ENCODE measurements at places on chromosomes 6 and 20.

GRCh38 chr6:130132286-130132701 lies 90.5 kb downstream of the SAMD3 start:
- DNase-seq = peak; percentile 84

GRCh38 chr20:63082308-63082938 lies 75.7 kb upstream of the BHLHE23 start:
- peak; percentile 1 for DNase-seq

- DNase-seq = no peak
Observed at GRCh38 chr6:4349323-4349722, 213.9 kb upstream of the ECI2 start.

- peak; percentile 70 for DNase-seq
Observed at GRCh38 chr6:30483677-30484279, 5.5 kb upstream of the HLA-E start.

- DNase-seq = peak; percentile 9
Observed at GRCh38 chr20:61886721-61887595, 178.7 kb downstream of the TAF4 start.

- no peak for DNase-seq
Observed at GRCh38 chr6:23145781-23146180, 576.4 kb downstream of the HDGFL1 start.

Measured in CD4-positive, alpha-beta T cell treated with Interleukin-15 for 4 hours (primary cell).